ENCODE measurements at places on chromosomes 7 and 10.

DNA sequence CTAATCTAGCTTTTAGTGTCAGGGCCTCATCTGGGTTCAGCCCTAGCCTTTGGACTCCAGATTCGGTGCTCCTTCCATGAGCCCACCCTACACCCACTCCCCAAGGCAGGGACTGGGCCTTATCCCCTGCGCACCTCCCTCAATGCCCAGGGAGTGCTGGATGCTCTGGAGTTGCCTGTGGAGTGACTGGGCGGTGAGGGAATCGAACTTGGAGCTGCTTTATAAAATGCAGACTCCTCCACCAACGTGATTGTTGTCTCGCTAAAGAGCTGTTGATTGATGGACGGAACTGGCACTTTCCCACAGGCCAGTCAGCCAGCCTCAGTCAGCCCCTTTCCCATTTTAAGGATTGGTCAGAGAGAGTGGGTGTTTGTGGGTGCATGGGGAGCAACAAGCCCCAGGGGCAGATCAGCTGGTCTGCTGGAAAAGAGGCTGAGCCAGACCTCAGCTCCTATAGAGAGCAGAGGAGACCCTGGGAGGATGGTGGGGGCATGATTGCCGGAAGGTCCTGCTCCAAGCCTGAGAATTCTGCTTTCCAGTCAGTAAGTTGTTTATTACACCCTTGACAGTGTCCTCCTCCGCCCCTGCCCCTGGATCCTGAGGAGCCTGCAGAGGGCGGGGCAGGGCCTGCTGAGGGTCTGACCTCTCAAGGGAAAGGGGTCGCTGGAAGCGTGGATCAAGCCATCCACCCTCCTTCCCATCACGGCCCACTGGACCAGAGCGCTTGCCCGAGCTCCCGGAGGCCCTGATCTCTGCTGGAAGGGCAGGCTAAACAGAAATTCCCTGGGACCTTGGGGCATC lies 16.7 kb downstream of the UNC5B start:
- H3K27me3 ChIP-seq, result peaks cover 30% of the 10 kb centered on the region
- no peaks in the 10 kb centered on the region for H3K36me3 ChIP-seq
- no peak overlapping the region for H3K27ac ChIP-seq
- H3K4me1 ChIP-seq, result no peaks in the 10 kb centered on the region
- no peak overlapping the region for H3K4me3 ChIP-seq

GRCh38 chr10:131568866-131569265 lies 257.3 kb upstream of the TCERG1L start:
- no peak overlapping the region for H3K27ac ChIP-seq
- H3K4me1 ChIP-seq, result no peaks in the 10 kb centered on the region
- H3K27me3 ChIP-seq, result no peaks in the 10 kb centered on the region
- no peak overlapping the region for H3K4me3 ChIP-seq
- no peak for DNase-seq
- H3K36me3 ChIP-seq, result no peaks in the 10 kb centered on the region

- no peak for DNase-seq
- H3K36me3 ChIP-seq, result no peaks in the 10 kb centered on the region
- H3K27me3 ChIP-seq, result no peaks in the 10 kb centered on the region
- no peak overlapping the region for H3K27ac ChIP-seq
- no peak overlapping the region for H3K4me3 ChIP-seq
Observed at GRCh38 chr7:39971924-39972323, 21.9 kb downstream of the CDK13 start.

- H3K4me1 ChIP-seq, result no peaks in the 10 kb centered on the region
- no peak for DNase-seq
- H3K4me3 ChIP-seq, result no peak overlapping the region
- H3K36me3 ChIP-seq, result no peaks in the 10 kb centered on the region
- peaks cover 3% of the 10 kb centered on the region for H3K27me3 ChIP-seq
- no peak overlapping the region for H3K27ac ChIP-seq
Observed at GRCh38 chr10:130553826-130554225, 417.6 kb downstream of the GLRX3 start.
